ENCODE measurements at places on chromosomes 13 and 19.

DNA sequence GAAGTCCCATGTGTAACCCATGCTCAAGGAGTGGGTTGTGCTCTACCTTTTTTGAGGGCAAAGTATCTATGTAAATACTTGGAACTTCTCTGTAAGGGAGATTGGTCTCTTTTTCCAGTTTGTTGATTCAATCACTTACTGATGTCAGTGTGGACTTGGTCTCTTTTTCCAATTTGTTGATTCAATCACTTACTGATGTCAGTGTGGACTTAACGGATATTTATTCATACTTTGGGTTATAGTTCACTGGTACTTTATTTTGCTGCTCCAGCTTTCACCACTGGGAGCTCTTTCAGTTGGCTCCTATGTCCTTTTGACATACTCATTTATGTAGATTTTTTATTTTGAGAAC lies 36.4 kb downstream of the COG3 start:
- no peak for DNase-seq

DNA sequence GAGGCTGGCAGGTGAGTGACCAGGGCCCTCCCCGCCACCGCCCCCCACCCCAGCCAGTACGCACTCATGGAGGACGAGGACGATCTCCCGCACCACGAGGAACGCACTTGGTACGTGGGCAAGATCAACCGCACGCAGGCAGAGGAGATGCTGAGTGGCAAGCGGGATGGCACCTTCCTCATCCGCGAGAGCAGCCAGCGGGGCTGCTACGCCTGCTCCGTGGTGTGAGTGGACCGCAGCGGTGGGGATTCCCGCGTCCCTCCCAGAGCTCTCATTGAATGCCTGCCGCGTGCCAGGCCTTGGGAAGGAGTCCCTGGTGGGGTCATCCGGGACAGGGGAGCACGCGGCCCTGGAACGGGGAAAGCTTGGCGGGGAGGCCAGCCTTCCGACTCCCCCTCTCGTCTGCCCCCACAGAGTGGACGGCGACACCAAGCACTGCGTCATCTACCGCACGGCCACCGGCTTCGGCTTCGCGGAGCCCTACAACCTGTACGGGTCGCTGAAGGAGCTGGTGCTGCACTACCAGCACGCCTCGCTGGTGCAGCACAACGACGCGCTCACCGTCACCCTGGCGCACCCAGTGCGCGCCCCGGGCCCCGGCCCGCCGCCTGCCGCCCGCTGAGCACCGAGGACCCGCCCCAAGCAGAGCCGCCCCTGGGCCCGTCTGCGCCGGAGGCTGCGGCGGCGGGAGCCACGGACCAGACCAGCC lies 4.8 kb upstream of the IFI30 start:
- no peak for DNase-seq

- DNase-seq: no peak
Measured at GRCh38 chr19:7612282-7613274, 16.8 kb downstream of the XAB2 start.

- DNase-seq: no peak
Measured at GRCh38 chr13:98575904-98576199, 1.1 kb downstream of the STK24 start.

- DNase-seq: no peak
Measured at GRCh38 chr13:64849196-64849595, 2380.9 kb downstream of the PCDH9 start.

DNA sequence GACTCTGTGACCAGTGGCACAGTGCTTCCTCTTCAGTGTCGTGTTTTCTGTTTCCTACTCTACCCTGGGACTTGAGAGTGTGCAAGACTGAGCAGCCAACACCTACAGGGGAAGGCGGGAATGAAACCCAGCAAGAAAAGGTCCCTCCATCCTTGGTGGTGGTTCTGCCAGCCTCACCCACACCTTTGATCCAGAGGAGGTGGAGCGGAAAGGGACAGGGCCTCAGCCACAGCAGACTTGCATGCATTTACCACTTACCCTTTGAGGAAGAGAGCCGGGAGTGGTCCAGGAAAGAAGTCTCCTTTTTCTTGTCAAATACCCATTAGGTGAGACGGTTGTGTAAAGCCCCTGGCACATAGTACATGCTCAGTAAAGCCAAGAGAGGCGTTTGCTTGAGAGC lies 164.8 kb upstream of the ZNF536 start:
- no peak for DNase-seq

- no peak for DNase-seq
Measured at GRCh38 chr13:111893607-111894443, 173.1 kb upstream of the SOX1 start.

DNA sequence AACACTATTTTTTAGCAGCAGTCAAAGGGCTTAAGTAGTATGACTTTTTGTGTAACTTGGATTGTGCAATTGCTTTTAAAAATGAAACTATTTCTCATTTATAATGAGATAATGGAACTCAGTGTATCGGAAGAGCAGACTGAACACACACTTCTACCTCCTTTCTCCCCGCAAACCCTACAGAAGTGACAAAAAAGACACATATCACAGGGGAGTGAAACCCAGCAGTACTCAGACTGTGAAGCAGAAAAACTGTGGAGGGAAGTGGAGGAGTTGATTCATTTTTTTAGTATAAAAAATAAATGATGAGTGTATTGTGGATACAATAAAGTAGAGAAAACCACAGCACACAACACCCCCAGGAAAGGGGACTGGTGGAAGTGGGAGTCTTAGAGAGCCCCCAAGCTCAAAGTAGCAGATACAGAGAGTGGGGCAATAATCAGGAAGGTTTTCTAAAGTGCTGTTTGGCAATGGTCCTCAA lies 9.7 kb downstream of the LPAR6 start:
- no peak for DNase-seq

- DNase-seq: no peak
Measured at GRCh38 chr13:44410328-44410859, 36.8 kb downstream of the SERP2 start.

GRCh38 chr19:33677745-33678426 lies 56.1 kb downstream of the CHST8 start:
- DNase-seq: no peak

GRCh38 chr13:24890256-24890655 lies 126.3 kb downstream of the RNF17 start:
- no peak for DNase-seq

DNA sequence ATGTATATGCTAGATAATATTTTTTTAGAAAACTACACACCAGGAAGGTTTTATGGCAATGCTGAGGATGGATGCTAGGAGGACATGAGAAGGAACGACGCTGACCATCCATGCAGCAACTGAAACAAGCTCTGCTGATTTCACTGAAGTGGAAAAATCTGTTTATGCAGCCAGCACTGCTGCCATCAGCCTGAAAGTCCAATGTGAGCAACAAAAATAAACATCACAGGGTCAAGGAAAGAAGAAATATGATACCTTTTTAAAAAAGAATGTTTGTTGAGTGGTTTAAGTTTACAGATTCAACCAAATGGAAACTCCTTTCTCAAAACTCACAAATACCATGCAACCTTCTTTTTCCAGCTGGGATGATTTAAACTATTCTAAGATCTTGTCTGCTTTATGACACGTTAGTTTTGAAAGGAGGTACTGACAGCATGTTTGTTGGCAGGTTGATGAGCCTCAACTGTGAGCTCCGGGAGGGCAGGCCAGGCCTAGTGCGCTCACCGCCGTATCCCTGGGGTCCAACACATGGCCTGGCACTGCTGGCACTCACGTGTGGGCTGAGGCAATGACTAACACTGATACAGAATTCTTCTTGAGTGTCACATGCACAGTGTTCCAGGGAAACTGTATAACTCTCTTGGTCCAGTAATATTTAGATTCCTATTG lies 46.8 kb downstream of the LATS2 start:
- DNase-seq: no peak

DNA sequence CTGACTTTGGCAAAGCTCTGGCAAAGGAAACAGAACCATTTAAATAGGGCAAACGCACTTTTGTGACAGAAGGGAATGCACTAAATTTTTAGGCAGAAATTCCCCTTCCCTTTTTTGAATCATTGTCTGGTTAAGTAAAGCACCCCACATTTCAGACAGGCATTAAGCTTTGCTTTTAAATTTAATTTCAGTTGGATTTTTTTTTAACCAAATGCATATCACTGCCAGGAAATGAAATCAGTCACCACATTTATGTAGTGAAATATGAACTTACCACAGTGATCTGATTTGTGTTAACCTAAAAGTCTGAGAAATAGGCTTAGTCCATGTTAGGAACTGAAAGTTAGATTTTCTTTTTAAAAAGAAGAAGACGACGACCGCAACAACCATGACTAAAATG lies 10.8 kb downstream of the GPR183 start:
- no peak for DNase-seq
